Renal cortex interstitium (tissue), 15 donors: ENCODE measurements at places on chromosomes 5 and 9. TPM values are rescaled to one million over a fixed set of nuclear protein-coding genes. Genes with fewer than 3 reads are reported as not detected.

DNA sequence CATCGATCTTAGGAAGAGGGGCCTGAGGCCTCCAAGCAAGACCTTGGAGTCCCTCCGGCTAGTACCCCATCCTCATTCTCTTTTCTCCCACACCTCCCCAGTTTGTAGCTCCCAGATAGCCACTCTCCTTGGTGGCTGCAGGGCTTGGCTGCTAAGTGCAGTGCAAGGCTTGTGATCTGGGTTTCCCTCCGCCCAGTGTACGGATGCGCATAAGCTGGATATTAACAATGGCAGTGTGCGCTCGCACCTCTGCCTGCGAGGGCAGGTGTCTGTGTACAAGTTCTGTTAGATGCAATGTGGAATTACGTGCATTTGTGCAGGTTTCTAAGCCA lies 71.0 kb upstream of the TBCA start:
- DNase-seq = no peak

- DNase-seq = no peak
These were observed 46.2 kb downstream of the CFAP77 start for GRCh38 chr9:132456241-132456640.

SLC34A3 gene
- 13.8 TPM for polyA plus RNA-seq

C5orf34 gene
- 5.4 TPM for polyA plus RNA-seq

GRCh38 chr5:61498121-61498520 lies 166.1 kb downstream of the ZSWIM6 start:
- DNase-seq = no peak

CCDC152 gene
- 21.5 TPM for polyA plus RNA-seq

DNA sequence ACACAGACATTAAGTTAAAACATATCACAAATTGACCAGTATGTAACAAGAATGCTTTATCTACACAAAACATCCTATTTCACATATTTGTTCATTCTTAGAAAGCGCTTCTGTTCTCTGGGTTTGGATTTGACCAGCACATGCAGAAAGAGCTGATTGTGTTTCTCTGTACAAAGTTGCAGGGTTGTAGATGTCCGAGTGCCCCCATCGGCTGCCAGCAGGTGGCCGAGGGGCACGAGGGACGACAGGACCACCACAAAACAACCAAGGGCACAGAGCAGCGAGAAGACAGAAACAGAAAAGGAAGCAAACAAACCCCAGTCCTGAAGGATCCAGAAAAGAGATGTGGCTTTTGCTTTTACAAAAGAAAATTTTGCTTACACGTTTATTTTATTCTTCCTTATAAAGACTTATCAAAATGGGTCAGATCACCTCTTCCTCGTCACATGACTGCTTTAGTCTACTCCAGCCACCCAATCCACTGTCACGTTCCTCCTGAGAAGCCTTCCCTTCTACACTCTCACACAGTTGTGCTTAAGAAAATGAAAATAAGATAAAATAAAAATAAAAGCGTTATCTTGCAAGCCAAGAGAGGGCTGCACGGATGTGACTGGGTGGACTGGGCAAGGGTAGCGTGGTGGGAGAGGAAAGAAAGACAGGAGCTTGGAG lies 9.5 kb downstream of the OTP start:
- DNase-seq = no peak

DNA sequence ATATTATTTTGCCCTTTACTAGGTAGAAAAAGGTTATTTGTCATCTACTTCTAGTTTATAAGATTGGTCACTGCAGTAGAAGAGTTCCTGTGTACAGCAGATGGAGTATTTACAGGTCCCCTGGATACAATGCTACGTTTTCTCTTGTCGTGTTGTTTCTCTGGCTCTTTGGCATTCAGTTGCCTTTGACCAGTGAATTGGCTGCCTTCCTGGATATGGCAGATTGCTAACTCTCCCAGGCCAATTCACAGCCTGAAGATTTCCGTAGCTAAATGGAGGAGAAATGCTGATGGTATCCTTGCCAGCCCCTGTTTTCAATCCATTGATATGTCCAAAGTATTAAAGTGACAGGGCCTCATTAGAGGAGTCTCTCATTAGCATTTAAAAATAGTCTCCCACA lies 32.5 kb upstream of the GNAQ start:
- DNase-seq = no peak

PCDHA1 gene
- polyA plus RNA-seq = not detected

DNA sequence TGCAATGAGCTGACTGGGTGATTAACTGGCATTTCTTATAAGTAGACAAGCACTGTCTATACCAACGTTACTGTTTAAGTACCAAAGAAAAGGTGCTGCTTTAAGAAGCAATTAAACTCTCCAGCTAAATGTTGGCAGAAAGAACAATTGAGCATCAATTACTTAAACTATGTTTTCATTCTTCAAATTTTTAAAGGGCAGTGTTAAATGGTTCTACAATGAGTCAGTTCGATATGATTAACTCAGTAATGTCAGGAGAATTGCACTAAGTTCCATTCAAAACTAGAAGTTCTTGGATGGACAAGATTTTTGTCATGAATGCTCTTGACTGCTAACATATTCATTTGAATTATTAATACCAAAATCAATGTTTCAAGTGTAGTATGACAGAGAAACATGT lies 593.7 kb downstream of the DNAH5 start:
- DNase-seq = no peak

PRRX2 gene
- 0.87 TPM for polyA plus RNA-seq

C9orf153 gene
- polyA plus RNA-seq = 0.06 TPM

SLC6A3 gene
- 0.24 TPM for polyA plus RNA-seq

DNA sequence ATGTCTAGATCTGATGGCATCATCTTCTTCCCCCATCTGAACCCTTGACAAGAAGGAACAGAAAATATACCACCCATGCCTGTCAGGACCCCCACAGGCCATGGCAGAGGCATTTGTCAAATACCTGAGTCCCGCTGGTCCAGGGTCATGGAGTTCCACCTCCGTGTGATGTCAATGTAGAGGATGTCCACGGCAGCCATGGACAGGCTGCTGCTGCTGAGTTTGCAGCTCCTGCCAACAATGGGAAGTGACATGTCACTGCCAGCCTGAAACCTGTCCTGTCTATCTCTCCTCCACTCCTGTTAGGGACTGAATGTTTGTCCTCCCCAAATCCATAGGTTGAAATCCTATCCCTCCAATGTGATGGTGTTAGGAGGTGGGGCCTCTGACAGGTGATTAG lies 208.8 kb downstream of the DAB2IP start:
- DNase-seq = no peak

DNA sequence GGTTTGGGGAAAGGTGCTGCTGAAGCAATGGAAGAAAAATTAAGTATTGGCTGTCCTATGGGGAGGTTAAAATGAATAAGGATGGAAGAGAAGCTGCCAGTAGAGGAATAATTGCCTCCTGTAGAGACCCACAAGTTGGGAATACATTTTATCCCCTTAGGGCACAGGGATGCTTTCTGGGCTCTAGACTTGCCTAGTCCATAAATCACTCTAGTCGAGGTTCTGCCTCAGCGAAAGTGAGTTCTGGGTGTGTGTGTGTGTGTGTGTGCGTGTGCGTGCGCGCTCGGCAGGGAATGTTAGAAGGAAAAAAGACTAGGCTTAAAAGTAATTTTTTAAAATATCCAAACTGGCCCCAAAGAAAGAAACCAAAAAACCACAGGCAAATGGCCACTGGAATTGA lies 291.6 kb downstream of the DOCK8 start:
- DNase-seq = no peak

DNA sequence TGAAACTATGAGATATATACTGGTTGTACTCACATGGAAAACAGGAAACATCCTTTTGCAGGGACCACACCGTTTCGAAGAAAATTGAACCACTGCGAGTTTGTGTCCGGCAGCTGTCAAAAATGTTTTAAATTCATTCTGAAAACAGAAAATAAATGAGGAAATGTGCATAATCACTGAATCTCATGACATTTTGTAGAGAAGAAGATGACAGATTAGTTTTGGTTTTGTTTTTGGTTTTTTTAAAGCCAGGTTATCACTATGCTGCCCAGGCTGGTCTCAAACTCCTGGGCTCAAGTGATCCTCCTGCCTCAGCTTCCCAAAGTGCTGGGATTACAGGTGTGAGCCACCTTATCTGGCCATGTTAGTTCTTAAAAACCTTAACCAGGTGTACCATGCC lies 3.5 kb downstream of the TXNDC8 start:
- no peak for DNase-seq

C8G gene
- polyA plus RNA-seq = 1.4 TPM

LECT2 gene
- polyA plus RNA-seq = 5.1 TPM

DNA sequence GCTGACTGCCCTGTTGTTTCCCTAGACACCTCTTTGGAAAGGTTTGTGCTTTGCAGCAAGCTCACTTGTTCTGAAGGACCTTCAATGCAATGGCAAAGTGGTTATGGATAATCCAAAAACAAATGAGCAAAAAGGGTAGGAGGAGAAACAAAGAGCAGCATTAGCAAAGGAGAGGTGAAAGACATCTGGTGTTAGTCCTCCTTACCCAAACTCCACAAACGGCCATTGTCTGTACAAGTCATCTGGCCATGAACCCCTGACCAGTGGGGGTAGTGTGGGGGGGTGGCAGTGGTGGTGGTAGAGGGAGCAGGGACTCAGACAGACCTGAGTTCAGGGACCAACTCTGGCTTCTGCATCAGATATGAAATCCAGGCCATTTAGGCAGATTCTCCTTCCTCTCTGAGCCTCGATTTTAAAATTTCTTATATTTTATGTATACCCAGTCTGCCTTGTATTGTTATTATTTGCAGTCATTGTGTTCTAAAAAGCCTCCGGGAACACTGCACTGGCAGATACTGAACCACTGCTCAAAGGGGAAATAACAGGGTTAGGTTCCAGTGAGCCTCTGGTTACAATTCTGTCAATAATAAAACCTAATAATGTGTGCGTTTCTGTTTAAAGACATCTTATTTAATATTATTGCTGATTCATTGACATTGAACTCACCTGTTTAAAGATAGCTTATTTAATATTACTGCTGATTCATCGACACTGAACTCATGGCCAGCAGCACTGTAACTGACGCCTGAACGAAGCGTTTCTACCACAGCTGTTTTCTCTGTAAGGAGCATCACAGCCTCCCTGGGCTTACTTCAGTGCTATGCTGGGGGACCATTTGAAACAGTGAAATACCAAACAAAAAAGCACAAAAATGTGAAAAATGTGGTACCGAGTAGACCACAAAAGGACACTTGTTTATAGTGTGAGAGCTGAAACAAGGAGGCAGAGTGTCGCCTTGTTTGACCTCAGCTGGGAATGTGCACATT lies 156.0 kb downstream of the SEC61B start:
- no peak for DNase-seq

DNA sequence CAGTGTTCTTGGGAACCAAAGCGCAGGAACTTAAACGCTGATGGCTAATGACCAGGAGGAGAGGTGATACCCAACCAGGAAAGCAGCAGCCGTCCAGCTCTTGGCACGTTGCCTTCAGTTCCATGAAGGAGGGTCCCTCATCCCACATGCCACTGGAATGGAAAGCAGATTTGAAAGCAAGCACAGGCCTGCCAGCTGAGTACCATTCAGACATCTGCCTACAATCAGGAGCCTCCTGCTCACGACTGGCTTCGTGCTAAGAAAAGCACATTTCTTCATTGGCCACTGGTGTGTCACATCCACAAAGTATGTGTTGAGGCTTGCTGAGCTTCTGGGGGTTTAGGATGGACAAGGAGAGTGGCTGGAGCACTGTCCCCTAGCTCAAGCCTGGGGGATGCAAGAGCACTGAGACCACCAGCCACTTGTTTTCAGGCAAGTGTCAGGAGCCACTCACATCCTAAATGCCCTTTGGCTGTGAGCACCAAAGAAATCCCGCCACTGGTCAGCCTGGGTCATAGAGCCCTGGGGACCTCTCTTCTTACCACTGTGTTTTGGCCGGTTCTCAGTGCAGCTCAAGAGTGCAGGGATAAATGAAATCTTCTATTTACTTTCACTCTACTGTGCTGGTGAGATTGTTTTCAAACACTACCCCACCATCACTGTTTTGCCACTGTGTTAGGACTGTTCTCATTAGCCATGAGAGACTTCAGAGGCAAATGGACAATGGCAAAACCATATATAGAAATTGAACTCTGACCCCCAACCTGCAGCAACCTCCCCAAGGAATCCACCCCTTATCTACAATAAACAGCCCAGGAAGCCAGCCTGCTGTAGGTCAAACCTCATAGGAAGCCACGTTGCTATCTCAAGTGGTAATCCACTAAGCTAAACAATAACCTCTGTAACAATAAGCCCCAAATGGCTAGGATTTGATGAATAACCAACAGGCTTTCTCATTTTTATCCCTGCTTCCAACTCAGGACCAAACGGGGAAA lies 58.3 kb downstream of the MTX3 start:
- DNase-seq = no peak

DNA sequence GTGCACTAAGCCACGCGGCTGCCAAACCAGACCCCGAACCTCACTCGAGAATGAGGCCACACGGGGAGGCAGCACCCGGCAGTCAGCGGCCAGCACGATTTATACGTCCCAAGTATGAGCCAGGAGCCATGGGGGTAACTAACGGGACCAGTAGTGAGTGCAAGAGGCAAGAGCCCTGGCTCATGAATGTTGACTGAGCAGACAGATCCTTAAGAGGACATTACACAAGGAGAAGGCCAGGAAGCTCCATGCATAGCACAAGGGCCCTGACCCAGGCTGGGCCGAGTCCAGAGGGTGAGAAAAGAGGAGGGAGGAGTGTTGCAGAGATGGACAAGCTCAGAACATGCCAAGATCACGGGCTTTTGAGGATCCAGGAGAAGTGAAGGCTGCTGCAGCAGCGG lies 58.6 kb upstream of the PHYKPL start:
- DNase-seq = no peak

TAF1L gene
- 0.08 TPM for polyA plus RNA-seq

- no peak for DNase-seq
These were observed 42.7 kb upstream of the IL17B start for GRCh38 chr5:149421834-149422233.

DNA sequence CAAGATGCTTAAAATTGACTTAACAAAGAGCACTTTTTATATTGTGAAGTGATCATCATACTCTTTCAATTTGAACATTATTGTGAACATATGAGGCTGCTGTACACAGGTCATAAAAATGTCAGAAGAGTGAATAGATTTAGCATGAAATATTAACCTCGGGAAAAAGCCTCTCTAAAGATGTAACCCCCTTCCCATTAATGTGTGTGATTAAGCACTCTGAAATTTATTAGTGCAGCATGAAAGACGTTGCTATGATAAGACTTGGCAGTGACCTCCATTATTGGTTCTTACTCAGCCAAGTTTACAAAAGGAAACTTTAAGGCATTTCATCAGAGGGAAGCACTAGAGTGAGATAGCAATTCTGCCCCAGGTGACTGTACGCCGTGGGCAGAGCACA lies 326.5 kb downstream of the NTRK2 start:
- no peak for DNase-seq

AIF1L gene
- polyA plus RNA-seq = 395 TPM

- DNase-seq = no peak
These were observed at the start of gene PCDHGA4 for GRCh38 chr5:141354900-141355469. TSS of gene PCDHGA4 (plus strand) at chr5:141355021. CDS start at chr5:141355108, 87 bp downstream.

DNA sequence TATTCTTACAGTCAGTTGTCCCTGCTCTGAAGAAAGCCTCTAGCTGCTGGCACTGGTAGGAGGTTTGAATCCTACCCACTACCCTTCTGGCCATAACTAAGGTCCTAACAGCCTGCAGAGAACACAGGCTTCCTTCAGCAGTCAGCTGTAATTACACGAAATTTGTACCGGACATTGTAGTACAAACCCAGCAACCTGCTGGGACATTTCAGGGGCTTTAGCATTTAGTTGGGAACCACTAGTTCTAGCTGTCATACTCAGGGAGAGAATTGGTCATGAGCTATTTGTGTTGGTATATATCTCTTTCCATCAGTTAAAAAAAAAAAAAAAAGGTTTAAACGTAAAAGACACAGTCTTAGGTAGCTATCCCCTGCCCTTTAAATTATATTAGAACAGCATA lies 1070.2 kb upstream of the DMAC1 start:
- DNase-seq = no peak

TAS2R1 gene
- 0.10 TPM for polyA plus RNA-seq
